ENCODE measurements at places on chromosomes 3 and 15.

- DNase-seq = no peak
Observed at GRCh38 chr3:115321400-115321805, 174.3 kb upstream of the ZBTB20 start.

GRCh38 chr3:184688251-184688881 is 23.5 kb downstream of the MAGEF1 start:
- peak; percentile 62 for DNase-seq

DNA sequence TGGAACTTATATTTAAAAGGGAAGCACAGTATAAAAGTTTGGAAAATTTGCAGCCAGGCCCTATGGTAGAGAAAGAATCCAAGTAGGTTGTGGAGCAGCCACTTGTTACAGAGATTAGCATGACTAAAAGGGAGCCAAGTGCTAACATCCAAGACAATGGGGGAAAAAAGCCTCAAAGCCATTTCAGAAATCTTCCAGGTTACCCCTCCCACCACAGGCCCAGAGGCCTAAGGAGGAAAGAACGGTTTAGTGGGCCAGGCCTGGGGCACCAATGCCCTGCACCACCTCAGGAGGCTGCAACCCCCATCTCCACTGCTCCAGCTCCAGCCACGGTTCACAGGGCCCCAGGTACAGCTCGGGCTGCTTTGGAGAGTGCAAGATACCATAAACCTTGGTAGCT is 69.9 kb downstream of the IGF2BP2 start:
- no peak for DNase-seq

DNA sequence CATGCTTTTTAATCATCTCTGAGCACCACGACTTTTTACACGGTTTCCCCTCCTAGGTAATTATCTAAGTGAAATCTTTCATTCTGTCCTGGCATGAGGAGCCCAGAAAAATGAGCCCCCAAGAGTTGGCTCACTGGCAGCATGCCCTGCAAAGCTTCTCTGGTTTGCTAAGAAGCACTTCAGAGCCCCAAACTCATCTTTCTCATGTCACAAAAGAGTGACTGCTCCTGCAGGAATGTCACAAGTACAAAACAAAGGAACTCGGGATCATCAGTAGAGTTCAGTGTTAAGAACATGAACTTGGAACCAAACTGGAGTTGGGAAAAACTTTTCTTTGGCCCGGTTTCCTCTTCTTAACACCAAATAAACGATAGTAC is 123.9 kb downstream of the FOXB1 start:
- no peak for DNase-seq

- no peak for DNase-seq
Observed at GRCh38 chr3:115275896-115276295, 128.8 kb upstream of the ZBTB20 start.

DNA sequence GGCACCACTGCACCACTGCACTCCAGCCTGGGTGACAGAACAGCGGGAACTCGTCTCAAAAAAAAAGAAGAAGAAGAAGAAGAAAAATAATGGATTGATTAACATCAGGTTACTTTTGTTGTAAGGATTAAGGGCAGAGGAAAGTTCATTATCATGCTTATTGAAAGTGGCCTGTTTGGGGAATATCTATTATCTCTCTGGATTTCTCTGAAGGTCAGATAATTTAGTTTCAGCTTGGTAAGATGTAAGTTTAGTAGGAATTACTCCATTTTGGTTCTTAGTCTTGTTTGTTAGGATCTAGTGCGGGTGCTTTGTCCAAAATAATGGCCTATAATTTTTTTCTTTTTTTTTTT is 2.5 kb upstream of the MTMR14 start:
- no peak for DNase-seq

DNA sequence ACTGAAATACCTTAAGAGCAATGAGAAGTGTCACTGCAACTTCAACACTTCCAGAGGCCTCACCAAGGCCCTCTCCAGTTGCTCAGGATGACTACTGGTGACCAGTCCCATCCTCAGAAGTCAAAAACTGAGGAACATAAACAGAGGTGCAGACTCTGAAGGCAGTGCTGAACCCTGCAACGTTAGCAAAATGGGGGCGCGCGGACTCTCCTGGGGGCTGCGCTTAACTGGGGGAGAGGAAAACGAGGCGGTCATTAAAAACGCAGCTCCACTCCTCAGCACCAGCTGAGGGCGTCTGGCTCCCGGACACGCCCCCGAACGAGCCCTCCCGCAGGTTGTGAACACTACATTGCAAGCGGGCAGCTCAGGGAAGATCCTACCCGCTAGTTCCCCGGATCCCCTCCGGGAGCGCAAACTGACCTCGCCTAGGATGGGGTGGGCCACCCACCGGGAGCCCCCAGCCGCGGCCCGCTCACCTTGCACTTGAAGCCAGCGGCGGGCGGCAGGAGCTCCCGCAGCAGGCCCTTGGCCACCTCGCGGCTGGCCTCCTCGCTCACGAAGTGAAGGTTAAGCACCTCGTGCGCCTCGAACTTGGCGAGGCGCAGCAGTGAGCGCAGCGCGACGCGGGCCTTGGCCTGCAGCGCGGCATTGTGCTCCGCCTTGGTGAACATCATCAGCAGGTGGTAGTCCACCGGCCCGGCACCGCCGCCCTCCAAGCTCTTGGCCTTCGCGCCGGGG is 711 bp downstream of the XXYLT1 start:
- DNase-seq = peak; percentile 89

GRCh38 chr3:59937201-59937600 is 887.4 kb upstream of the CFAP20DC start:
- no peak for DNase-seq

GRCh38 chr15:70480196-70480856 is 283.0 kb downstream of the UACA start:
- no peak for DNase-seq

DNA sequence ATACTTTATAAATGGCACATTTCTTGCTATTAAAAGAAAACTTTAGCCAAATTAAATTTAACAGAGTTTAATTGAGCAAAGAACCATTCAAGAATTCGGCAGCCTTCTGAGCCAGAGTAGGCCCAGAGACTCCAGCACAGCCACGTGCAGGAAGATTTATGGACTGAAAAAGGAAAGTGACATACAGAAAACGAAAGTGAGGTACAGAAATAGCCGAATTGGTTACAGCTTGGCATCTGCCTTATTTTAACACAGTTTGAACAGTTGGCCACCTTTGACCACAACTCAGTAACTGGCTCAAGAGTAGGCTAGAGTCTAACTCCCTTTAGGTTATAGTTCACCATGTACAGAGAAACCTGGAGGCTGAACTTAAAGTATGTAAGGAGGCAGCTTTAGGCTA is 17.6 kb downstream of the CFAP44 start:
- DNase-seq = no peak

- no peak for DNase-seq
Observed at GRCh38 chr3:151579571-151580270, 118.9 kb upstream of the IGSF10 start.

GRCh38 chr15:56844892-56845291 is 73.6 kb upstream of the TCF12 start:
- DNase-seq = no peak

- no peak for DNase-seq
Observed at GRCh38 chr15:79132770-79133169, 42.2 kb upstream of the RASGRF1 start.

DNA sequence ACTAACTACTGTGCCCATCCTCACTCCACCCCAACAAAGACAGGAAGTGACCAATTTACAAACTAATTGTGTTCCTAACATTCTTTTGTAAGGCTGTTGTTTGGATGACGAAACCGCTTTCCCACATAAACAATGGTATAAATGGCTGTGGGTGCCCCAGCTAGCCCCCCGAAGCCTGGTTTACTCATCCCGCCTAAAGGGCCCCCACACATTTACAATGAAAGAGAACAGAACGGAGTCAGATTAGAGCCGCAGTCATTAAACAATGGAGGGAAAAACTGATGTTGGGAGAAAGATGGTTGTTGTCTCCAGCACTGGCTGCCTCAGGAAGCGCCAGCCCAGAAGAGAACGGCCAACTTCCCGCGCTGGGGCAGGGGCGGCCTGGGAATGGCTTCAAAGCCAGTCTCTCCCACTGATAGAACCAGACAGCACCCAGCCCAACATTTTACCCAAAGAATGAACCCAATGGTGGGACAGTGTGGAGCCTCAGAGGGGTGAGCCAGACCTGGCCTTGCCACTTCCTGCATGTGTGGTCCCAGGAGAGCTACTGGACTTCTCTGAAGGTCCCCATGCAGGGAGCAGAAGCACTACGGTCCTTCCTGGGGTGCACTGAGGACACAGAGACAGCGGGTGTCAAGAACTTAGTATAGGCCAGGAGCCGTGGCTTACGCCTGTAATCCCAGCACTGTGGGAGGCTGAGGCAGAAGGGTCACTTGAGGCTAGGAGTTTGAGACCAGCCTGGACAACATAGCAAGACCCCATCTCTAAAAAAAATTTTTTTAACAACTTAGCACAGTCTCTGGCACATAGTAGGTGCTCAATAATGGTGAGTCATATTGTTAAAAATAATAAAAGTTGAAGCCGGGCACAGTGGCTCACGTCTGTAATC is 75.8 kb upstream of the GATA2 start:
- no peak for DNase-seq

GRCh38 chr3:111799951-111800350 is 59.1 kb upstream of the PHLDB2 start:
- DNase-seq = no peak

GRCh38 chr15:101059381-101060341 is 140.5 kb downstream of the LRRK1 start:
- DNase-seq = no peak
